Epithelial cell of proximal tubule (primary cell): ENCODE measurements at places on chromosomes 12 and 14. TPM values are rescaled to one million over a fixed set of nuclear protein-coding genes. Genes with fewer than 3 reads are reported as not detected.
A peak's percentile ranks its signal among the peaks of the same experiment; 100 is the strongest.

DNA sequence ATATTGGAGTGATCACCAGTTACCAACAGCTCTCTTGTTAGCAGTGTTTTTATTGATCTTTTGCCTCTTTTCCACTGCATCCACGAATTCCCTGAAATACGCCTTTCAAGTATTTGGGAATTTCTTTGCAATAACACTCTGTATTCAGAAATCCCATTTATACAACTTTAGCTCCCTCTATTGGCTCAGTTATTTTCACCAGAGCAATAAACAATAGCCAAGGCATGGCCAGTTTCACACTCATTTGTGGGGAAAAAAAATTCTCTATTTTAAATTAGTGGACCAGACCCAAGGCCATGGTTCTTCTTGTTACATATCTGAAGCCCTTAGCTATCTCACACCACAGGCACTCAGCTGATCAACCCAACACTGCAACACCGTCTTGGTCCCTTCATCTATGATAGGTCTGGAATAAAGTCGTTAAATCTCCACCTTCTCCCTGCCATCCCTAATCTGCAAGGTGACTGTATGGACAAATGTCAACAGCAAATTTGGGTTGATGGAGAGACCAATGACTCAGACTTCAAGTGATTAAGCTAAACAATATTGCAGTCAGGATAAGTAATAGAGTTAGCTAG lies 92.4 kb upstream of the TMEM260 start:
- no peak for DNase-seq

GRCh38 chr14:32737621-32738020 lies 201.1 kb upstream of the NPAS3 start:
- no peak for DNase-seq

GRCh38 chr12:68779280-68779679 lies 28.7 kb upstream of the MDM2 start:
- no peak for DNase-seq

DNA sequence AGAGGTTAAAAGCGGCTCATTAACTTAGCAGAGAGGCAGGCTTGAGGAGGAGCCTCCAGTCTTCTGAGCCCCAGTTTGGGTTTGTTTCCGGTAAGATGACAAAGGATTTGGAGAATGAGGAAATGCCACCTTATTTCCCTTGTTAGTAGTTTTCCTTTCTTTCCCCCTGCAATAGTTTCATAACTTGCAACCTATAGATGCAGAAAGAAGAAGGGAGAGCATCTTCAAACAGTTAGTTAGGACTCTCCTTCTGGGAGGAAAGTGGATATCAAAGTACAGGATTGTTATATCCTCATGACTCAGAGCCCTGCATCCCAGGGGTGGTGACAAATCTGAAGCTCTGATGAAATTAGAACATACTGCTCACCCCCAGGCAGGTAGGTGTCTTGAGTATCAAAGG lies 180.7 kb upstream of the SLC38A2 start:
- DNase-seq = no peak

DNA sequence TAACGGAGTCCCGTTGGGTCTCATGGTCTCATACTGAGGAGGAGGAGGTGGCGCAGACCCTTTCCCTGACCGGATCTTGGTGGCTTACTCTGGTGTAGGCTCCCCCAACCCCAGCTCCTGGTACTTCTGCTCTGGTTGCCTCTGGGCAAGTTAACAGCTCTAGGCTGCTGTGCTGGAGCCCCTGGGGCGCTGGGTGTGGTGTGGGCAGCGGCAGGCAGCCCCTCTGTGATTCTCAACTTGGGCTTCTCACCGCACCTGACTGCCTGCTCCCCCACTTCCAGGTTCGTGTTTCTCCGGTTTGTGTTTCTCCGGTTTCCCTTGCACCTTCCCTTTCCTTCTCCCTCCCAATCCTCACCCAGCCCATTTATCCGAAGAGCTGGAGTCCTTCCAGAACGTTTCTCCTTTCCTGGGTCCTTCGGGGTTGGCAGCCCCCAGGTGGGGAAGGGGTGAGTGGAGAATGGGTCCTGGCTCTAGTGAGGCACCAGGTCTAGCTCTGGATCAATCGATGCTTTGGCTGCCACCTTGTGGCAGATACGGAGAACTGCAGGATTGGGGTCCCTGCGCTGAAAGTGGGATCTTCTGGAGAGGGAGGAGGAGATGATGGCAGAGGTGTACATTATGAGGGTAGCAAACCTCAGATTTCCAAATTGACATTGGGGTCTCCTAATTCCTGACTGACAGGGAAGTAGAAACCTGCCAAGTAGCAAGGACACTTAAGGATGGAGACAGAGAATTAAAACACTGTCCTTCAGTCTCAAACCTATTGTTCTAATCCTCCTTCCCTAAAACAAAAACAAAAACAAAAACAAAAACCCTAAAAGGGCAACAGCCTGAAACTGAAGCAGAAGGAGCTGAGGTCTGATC lies 8.3 kb downstream of the CISTR start:
- DNase-seq = no peak

- no peak for DNase-seq
Measured at GRCh38 chr12:76030341-76031080, 1.1 kb downstream of the PHLDA1 start.

DNA sequence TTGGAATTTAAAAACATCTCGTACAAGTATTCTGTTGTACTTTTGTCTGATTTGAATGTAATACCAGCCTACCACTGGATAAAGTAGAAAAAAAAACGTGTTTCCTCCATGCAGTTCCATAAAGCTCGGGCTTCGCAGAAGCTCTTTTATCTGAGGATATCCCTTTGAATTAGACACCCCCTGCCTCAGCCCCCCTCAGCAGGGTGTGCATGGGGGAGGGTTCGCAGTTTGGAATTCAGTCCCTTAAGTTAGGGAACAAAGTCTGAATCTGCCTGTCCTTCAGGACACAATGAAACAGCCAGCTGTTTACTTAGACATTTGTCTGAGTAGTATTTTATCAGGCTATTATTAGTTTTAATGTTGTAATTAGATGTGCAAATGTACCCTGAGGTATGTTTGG lies 234.0 kb upstream of the CAND1 start:
- DNase-seq = no peak

The RALGAPA1 gene
- total RNA-seq = 14.3 and 19.5 TPM in 2 replicates

GRCh38 chr14:61527325-61528100 lies 167.8 kb upstream of the HIF1A start:
- DNase-seq = no peak

The LMBR1L gene
- total RNA-seq = 21.8 and 37.8 TPM in 2 replicates

DNA sequence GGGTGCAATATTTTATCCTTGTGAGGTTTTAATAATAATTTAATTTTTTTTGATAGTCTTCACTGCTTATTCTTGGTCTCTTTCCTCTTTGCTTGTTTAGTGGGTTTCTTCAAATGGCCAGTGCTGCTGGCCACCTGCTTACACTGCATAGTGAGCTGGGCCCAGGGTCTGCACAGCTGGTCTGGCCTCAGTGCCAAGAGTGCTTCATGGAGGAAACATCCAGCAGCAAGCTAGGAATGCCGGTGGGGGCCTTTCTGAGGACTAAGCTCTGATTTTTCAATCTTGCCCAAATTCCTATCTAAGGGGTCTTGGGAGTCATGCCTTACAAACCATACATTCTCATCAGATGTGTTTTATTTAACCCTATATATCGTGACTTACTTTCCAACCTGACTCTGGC lies 13.3 kb upstream of the BDKRB2 start:
- DNase-seq = no peak

DNA sequence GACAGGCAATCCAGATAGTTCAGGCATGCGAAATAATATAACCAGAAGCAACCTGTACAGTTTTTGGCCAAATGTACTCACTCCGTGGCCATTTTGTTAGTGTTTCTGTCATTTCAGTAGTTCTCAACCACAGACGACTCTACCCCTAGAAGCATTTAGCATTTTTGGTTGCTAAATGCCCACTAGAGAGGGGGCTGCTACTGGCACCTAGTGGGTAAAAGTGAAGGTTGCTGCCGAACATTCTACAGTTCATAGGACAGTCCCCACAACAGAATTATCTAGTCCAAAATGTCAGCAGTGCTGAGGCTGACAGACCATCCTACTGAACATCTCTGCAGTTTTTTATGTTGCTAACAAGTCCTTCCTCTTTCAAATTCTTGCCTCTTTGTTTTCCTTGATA lies 107.4 kb downstream of the TSHR start:
- DNase-seq = no peak

- peak; percentile 77 for DNase-seq
Measured at GRCh38 chr14:22824711-22825359, 4.9 kb upstream of the MRPL52 start.

- no peak for DNase-seq
Measured at GRCh38 chr14:24422261-24422660, 7.2 kb downstream of the CBLN3 start.

GRCh38 chr14:39168591-39168990 lies 1.5 kb downstream of the TRAPPC6B start:
- no peak for DNase-seq
